ENCODE measurements at places on chromosomes 16 and 17.

DNA sequence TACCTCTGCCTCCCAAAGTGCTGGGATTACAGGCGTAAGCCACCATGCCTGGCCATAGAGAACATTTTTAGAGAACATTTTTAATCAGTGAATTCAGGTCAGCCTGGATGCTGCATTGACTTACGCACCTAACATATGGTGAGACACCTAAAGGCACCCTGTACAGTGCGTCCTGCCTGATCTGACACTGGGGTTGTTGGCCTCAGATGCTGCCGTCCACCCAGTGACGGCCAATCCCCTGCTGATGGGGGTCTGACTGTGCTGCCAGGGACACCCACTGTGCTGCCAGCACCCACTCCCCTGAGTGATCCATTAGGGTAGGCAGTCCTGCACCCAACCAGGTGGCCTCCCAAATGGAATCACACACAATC lies 38.5 kb downstream of the WNT3 start:
- H3K27me3 ChIP-seq = no peaks in the 10 kb centered on the region
- H3K36me3 ChIP-seq = no peaks in the 10 kb centered on the region
- peaks cover 4% of the 10 kb centered on the region for H3K4me1 ChIP-seq

- H3K27ac ChIP-seq = no peak overlapping the region
- DNase-seq = peak; percentile 6
- peaks cover 2% of the 10 kb centered on the region for H3K36me3 ChIP-seq
- H3K4me3 ChIP-seq = no peak overlapping the region
- H3K4me1 ChIP-seq = no peaks in the 10 kb centered on the region
Observed at GRCh38 chr17:57677301-57677700, 67.8 kb downstream of the CCDC182 start.

DNA sequence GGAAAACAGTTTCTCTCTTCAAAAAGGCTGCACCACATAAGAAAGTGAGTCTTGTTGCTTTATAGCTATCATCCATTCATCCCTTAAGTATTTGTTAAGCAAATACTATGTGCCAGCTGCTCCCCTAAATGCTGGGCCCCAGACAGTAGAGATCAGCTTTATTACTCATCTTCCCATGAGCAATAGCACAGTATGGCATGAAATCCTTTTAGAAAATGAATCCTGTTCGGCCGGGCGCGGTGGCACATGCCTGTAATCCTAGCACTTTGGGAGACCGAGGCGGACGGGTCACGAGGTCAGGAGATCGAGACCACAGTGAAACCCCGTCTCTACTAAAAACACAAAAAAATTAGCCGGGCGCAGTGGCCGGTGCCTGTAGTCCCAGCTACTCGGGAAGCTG lies 99.5 kb downstream of the MYO1D start:
- H3K36me3 ChIP-seq = no peaks in the 10 kb centered on the region
- H3K4me1 ChIP-seq = no peaks in the 10 kb centered on the region
- H3K4me3 ChIP-seq = no peak overlapping the region

- no peak overlapping the region for H3K27ac ChIP-seq
- no peaks in the 10 kb centered on the region for H3K27me3 ChIP-seq
- no peak for DNase-seq
Observed at GRCh38 chr17:18326039-18326438, 10.9 kb downstream of the SMCR8 start.

GRCh38 chr16:72924537-72924926 lies 123.4 kb downstream of the ZFHX3 start:
- no peak for DNase-seq
- no peaks in the 10 kb centered on the region for H3K4me1 ChIP-seq
- no peak overlapping the region for H3K27ac ChIP-seq
- H3K36me3 ChIP-seq = no peaks in the 10 kb centered on the region
- H3K4me3 ChIP-seq = no peak overlapping the region

- H3K4me1 ChIP-seq = peaks cover 2% of the 10 kb centered on the region
- H3K27me3 ChIP-seq = no peaks in the 10 kb centered on the region
- peak overlapping the region; percentile 82 for H3K27ac ChIP-seq
- H3K36me3 ChIP-seq = no peaks in the 10 kb centered on the region
Observed at GRCh38 chr16:87979352-87979751, 28.1 kb downstream of the BANP start.

DNA sequence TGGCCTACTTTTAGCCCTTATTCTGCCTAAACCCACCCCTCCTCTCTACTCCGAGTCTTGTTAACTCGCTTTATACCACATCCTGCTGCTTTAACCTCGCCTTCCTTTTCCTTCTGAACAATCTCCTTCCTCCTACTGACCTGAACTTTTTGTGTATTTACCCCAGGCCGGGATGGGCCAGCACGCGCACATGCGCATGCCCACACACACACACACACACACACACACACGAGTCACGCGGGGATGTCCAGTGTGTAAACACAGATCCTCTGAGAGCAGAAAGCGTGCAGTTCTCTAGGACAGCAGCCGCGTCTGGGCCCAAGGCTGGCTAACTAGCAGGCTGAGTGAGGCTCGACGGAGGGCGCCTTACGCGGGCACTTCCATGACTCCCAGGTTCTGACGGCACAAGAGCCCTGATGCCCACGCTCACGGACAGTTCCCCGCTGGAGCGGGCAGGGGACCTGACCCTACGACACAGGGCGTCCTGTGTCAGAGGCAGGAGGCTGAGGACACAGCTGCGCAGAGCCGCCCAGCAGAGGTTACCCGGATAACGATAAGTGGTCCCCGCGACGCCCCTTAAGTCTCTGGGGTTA lies 610 bp downstream of the PIK3R5 start:
- no peaks in the 10 kb centered on the region for H3K36me3 ChIP-seq
- peak overlapping the region; percentile 75 for H3K27ac ChIP-seq
- no peak for DNase-seq
- H3K27me3 ChIP-seq = peaks cover 2% of the 10 kb centered on the region
- H3K4me3 ChIP-seq = peak overlapping the region; percentile 49

DNA sequence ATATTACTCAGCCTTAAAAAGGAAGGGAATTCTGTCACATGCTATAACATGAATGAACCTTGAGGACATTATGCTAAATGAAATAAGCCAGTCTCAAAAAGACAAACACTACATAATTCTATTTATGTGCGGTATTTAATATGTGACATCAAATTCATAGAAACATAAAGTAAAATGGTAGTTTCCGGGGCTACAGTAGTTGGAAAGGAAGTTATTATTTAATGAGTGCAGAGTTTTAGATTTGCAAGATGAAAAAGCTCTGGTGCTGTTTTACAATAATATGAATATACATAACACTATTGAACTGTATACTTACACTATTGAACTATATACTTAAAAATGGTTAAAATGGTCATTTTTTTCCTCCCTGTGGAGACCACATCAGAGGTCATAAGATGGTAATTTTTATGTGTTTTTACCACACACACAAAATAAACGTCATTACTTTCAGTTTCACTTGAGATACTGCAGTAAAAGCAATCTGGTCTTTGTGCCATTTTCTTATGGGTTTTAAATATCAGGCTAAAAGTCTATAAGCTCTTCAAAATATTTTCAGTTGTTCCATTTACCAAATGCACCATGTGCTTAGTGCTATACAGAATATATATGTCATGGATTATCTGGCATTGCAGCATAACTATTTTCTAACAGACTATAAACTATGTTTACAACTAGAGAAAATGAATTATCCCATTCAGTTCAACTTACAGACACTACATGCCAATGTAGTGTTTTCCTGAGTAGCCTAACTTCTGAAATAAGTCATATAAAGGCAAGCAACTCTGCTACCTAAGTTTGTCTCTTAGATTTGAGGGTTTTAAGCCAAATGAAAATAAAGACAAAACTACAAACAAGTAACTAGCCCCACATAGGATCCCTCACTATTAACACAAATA lies 90.9 kb downstream of the SPAG9 start:
- H3K27me3 ChIP-seq = no peaks in the 10 kb centered on the region
- DNase-seq = no peak
- H3K4me3 ChIP-seq = no peak overlapping the region
- peak overlapping the region; percentile 51 for H3K27ac ChIP-seq
- peaks cover 5% of the 10 kb centered on the region for H3K4me1 ChIP-seq

- H3K4me3 ChIP-seq = no peak overlapping the region
- no peak overlapping the region for H3K27ac ChIP-seq
- H3K36me3 ChIP-seq = no peaks in the 10 kb centered on the region
- DNase-seq = no peak
- H3K4me1 ChIP-seq = no peaks in the 10 kb centered on the region
- H3K27me3 ChIP-seq = no peaks in the 10 kb centered on the region
Observed at GRCh38 chr16:26668026-26668425, 398.7 kb upstream of the C16orf82 start.

DNA sequence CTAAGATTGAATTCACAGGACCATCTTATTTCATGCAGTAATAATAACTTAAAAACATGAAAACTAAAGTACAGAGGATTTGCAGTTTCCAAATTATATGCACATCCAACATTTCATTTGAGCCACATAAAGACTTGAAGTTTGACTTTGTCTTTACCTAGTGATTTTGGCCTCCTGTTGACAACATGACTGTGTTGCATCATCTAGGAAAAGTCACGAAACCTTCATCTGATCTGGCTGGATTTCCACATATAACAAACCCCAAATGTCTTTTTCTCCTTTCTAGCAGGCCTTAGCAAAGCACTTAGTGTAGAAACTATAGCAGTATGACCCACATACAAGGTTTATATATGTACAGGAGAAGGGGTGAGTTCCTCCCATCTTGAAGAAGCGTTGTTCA lies 406.5 kb upstream of the CDH5 start:
- no peaks in the 10 kb centered on the region for H3K36me3 ChIP-seq
- H3K27me3 ChIP-seq = no peaks in the 10 kb centered on the region

DNA sequence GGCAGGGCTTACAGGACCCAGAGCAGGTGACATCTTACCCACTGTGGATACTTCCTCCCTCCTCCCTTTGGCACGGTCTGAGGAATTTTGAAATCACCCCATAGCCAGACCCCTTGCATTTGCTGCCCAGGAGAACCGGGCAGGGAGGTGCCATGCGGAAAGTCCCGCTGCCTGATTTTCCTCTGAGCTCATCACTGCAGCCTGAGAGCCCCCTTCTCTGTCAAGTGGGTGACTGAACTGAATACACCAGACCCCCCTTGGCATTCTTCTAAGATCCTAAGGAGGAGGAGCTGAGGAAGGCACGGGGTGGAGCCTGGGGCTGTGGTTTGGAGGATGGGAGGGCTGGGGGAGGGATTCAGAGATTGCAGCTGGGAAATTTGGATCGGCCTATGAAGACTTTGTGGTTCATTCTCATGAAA lies 173.4 kb downstream of the RAB11FIP4 start:
- H3K4me1 ChIP-seq = peaks cover 80% of the 10 kb centered on the region
- peak overlapping the region; percentile 89 for H3K27ac ChIP-seq
- DNase-seq = no peak
- no peaks in the 10 kb centered on the region for H3K36me3 ChIP-seq

GRCh38 chr17:80347536-80347935 lies 67.4 kb upstream of the ENDOV start:
- H3K4me3 ChIP-seq = no peak overlapping the region
- peaks cover 86% of the 10 kb centered on the region for H3K36me3 ChIP-seq
- H3K27me3 ChIP-seq = no peaks in the 10 kb centered on the region
- no peak for DNase-seq

GRCh38 chr17:78450696-78451345 lies 72.4 kb downstream of the PGS1 start:
- H3K4me1 ChIP-seq = no peaks in the 10 kb centered on the region
- H3K27ac ChIP-seq = no peak overlapping the region
- no peaks in the 10 kb centered on the region for H3K27me3 ChIP-seq
- no peak overlapping the region for H3K4me3 ChIP-seq
- no peaks in the 10 kb centered on the region for H3K36me3 ChIP-seq

DNA sequence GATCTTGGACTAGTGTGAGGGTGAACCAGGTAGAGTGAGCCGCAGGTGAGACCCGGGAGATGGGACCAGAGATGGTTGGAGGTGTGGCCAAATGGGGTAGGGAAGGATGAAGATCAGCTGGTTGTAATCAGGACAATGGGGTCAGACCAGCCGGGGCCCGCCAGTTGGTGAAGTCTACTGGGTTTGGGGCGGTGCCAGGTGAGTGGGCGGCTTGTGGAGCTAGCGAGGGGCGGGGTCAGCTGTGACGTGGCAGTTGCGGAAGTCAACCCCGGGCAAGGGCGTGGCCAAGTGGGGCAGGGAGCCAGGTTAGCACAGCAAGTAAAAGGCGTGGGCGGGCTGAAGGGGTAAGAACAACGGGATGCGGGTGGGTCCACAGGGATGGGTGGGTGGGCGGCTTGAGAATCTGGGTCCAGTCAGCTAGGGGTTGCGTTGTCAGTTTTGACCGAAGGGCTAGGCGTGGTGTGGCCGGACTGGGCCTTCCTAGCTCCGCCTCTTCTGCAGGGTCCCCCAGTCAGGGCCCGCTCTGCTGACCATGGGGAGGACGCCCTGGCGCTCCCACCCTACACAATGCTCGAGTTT lies 25.5 kb upstream of the ALKBH5 start:
- H3K27ac ChIP-seq = no peak overlapping the region
- H3K36me3 ChIP-seq = no peaks in the 10 kb centered on the region
- peaks cover 3% of the 10 kb centered on the region for H3K4me1 ChIP-seq
- peak; percentile 84 for DNase-seq
- no peaks in the 10 kb centered on the region for H3K27me3 ChIP-seq
- H3K4me3 ChIP-seq = peak overlapping the region; percentile 39

- H3K27ac ChIP-seq = no peak overlapping the region
- peak; percentile 69 for DNase-seq
- no peaks in the 10 kb centered on the region for H3K36me3 ChIP-seq
- peaks cover 4% of the 10 kb centered on the region for H3K27me3 ChIP-seq
- H3K4me3 ChIP-seq = peak overlapping the region; percentile 68
- H3K4me1 ChIP-seq = no peaks in the 10 kb centered on the region
Observed at GRCh38 chr17:12789075-12789480, 220 bp upstream of the ARHGAP44 start.

DNA sequence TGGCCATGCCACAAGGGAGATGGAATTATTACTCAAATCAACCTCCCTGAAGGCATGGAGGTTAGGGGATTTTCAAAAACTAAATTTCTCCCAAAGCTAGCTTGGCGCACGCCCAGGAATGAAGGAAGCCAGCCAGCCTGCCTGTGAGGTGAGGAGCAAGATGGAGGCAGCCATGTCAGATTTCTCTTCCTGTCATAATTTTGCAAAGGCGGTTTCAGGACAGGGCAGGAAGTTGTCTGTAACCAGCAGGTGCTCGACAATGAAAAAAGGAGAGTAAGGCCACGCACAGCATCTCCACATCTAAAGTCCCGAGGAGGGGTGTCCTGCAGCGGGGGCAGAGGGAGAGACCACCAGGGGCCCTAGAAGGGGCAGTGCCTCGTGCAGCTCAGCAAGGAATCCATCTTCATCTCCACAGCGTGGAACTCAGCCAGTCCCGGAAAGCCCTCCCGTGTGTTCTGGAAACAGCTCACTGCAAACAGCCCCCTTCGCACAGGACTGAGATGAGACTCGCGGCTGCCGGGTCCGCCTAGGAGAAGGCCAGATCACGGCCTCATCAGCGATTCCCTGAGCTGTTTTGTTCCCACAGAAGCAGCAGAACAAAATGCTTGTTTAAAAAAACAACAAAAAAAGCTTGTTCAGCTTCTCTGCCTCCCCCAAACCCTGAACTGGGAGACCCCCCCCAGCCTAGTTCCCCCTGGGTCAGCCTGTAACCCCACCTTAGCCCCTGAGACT lies 47.8 kb downstream of the SLC7A5 start:
- no peaks in the 10 kb centered on the region for H3K36me3 ChIP-seq
- no peak for DNase-seq
- no peak overlapping the region for H3K4me3 ChIP-seq
- H3K27ac ChIP-seq = no peak overlapping the region
- no peaks in the 10 kb centered on the region for H3K4me1 ChIP-seq
- no peaks in the 10 kb centered on the region for H3K27me3 ChIP-seq

- no peaks in the 10 kb centered on the region for H3K27me3 ChIP-seq
- H3K4me1 ChIP-seq = peaks cover 8% of the 10 kb centered on the region
- DNase-seq = no peak
Observed at GRCh38 chr17:4480929-4481898, 17.5 kb upstream of the SPNS2 start.

GRCh38 chr16:23175651-23176050 lies 6.9 kb upstream of the SCNN1G start:
- H3K27me3 ChIP-seq = no peaks in the 10 kb centered on the region
- H3K4me3 ChIP-seq = no peak overlapping the region
- no peaks in the 10 kb centered on the region for H3K4me1 ChIP-seq
- no peak for DNase-seq

All from liver (tissue), 10 donors.